Umbilical cord (tissue), 2 donors: ENCODE measurements at places on chromosomes 11 and 22.
A peak's percentile ranks its signal among the peaks of the same experiment; 100 is the strongest.

DNA sequence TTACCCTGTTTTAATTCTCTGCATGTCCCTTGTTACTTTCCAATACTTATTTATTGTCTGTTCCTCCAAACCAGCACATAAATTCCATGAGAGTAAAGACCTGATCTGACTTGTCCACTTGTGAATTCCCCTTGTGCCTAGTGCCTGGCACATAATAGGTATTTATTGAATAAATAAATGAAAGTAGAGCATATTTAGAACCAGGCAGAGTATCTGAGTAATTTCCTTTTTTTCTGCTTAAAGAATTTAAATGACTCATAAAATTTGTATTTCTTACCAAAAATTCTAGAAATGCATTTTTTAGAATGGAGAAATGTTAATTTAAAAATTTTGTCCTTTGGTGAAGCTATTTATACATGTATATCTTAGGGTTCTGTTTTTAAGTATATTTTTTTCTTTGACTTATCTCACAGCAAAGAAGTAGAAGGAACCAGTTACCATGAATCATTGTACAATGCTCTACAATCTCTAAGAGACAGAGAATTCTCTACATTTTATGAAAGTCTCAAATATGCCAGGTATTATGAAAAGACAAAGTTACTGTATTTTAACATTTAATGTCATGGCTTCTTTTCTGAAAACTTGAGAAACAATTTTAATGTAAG lies 96.8 kb downstream of the ATM start:
- DNase-seq = no peak

- DNase-seq = no peak
Measured at GRCh38 chr11:126862664-126863243, 137.8 kb downstream of the KIRREL3 start.

- DNase-seq = no peak
Measured at GRCh38 chr11:117919781-117920221, 9.4 kb downstream of the TMPRSS13 start.

DNA sequence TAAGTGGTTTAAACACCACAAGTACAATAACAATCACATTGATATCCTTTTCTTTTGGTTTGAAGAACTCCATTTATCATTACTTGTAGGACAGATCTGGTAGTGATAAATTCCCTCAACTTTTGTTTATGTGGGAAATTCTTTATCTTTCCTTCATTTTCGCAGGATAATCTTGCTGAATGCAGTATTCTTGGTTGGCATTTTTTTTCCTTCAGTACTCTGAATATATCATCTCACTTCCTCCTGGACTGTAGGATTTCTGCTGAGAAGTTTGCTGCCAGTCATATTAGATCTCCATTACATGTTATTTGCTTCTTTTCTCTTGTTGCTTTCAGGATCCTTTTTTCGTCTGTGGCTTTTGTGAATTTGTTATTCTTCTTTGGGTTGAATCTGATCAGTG lies 179.0 kb upstream of the PLET1 start:
- DNase-seq = no peak

DNA sequence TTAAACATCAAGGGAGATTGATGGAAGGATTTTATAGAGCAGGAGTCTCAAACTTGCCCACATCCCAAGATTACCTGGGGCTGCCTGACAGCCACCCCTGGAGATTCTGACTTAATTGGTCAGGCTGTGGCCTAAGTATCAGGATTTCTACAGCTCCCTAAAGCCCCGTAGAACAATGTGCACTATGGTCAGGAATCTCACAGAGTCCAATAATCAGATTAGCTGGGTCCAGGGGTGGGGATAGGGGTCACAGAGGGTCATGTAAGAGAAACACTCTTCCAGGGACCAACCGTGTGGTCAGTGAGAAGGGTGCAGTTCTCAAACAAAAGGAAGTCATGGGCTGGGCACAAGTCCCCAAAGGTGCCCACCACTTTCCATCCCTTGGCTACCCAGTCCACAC lies 20.5 kb upstream of the FBLN1 start:
- no peak for DNase-seq

DNA sequence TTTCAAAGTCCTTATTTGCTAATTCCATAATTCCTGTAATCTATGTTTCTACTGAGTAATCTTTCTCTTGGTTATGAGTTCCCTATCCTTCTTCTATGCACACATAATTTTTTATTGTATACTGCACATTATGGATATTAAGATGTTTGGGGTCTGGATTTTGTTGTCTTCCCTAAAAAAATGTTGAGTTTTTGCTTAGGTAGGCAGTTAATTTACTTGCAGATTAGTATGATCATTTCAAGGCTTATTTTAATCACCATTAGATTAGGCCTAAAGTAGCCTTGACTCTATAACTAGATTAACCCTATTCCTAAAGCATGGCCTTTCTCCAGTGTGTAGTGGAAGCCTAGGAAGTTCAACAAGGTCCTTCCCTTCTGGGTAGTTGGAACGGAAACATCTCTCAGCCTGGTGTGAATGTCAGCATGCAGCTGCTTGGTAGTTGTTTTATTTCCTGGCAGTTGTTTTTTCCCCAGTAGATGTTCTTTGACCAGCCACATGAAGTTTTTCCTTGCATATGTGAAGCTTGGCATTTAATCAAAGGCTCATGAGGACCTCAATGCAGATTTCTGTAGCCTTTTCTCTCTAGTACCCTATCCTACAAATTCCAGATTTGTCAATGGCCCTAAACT lies 419.3 kb upstream of the NARS2 start:
- no peak for DNase-seq

- peak; percentile 92 for DNase-seq
Measured at GRCh38 chr11:57248780-57249383, 11.8 kb upstream of the APLNR start.

DNA sequence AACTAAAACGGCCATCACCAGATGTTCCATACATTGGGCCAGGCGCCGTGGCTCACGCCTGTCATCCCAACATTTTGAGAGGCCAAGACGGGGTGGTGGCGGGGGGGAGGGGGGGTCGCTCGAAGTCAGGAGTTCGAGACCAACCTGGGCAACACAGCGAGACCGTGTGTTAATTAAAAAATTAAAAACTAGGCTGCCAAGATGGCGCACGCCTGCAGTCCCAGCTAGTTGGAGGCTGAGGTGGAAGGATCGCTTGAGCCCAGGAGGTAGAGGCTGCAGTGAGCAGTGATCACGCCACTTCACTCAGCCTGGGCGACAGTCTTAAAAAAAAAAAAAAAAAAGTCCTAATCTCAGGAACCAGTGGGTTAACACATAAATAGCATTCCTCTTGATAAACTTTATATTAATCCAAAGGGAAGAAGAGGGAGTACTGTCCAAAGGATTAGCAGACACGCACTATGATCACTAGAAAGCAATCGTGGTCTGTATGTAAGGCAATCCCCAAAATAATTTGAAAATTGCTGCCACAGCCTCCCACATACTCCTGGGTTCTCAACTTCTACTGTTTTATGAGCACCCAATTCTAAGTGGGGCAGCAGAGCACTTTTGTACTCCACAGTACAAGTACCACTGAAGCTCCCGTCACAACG lies 604 bp downstream of the PUS3 start:
- DNase-seq = no peak

GRCh38 chr11:119188067-119188466 lies 2.8 kb downstream of the NHERF4 start:
- DNase-seq = no peak

DNA sequence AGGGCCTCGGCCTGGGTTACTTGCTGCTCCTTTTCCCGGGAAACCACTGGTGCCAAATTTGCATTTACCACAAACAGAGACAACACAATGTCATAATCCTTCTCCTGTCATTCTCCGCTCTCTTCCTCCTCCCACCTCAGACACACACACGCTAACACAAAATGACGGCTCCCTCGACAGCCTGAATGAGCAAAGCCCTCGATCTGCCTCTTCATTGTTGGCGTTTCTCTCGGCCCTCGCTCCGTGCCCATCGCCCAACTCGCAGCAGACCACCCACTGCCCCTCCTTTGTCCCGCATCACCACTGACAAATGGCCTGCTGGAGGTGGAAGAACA lies 12.5 kb upstream of the TCF20 start:
- DNase-seq = no peak

DNA sequence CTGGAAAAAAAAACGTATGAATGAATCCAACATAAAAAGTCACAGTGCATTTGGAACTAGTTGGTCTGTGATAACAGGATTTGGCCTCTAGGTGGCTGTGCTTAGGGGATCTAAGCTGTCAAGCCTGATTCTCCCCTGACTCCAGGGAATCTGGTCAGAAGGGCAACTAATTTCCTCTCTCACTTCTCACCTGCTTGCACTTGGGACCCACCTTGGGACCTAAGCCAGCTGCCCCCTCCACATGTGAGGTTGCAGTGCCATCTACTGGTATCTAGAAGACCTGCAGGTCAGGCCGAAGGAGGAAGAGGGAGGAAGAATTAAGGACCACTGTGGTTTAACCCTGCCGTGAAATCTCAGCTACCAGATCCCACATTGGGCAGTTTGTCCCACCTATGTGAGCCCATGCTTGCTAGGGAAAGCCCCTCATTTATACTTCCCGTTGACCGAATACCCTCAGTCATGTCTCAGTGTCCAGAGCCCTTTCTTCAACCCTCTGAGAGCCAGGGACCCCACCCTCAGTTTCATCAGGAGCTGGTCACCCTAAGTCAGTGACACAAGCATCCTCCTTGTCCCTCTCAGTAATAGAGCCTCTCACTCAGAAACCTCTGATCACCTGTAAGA lies 33.2 kb upstream of the CAVIN3 start:
- DNase-seq = peak; percentile 44

- peak; percentile 5 for DNase-seq
Measured at GRCh38 chr11:23723861-23724260, 773.0 kb upstream of the LUZP2 start.

DNA sequence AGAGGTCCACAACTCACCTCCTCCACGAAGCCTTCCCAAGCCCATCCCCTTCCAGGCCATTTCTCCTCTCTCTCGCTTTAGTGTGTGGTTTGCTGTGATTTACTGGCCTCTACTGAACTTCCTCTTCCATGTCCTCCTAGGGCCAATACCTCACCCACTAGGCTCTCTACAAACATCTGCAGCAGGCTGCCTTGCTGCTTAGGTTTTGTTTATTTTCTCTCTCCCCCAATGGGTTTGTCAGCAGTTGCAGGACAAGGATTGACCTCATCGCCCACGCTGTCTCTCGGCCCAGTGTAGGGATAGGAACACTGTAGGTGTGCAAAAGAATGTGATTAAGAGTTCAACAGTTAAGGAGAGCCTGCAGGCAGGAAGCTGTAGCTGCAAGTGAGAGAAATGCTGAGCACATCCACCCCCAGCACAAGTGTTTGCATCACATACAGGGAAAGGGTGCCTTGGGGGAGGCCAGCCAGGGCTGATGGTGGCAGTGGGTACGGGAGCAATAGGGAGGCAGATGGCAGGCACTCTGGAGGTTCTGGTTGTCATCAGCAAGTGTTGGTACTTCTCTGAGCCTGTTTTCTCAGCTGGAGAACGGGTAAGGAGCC lies 1.4 kb downstream of the PC start:
- DNase-seq = peak; percentile 23

- peak; percentile 9 for DNase-seq
Measured at GRCh38 chr11:91199866-91200265, 977.0 kb upstream of the CHORDC1 start.

DNA sequence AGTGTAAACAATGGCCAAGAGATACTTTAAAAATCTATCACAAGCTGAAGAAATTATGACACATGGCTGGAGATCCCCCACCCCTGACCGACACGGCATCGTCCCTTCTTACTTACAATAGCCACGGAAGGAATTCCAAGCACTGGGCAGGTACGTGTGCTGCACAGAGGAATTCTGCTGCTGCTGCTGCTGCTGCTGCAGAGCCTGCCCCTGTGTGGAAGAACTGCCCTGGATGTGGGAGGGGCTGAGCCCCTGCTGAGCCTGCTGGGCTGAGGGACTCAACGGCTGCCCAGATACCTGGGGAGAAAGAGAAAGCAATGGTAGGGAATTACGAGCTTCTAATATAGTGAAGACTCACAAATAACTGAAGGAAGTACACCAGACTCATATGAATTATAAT lies 15.0 kb upstream of the NFRKB start:
- DNase-seq = no peak

GRCh38 chr22:24471570-24471969 lies 23.6 kb upstream of the UPB1 start:
- DNase-seq = peak; percentile 56

DNA sequence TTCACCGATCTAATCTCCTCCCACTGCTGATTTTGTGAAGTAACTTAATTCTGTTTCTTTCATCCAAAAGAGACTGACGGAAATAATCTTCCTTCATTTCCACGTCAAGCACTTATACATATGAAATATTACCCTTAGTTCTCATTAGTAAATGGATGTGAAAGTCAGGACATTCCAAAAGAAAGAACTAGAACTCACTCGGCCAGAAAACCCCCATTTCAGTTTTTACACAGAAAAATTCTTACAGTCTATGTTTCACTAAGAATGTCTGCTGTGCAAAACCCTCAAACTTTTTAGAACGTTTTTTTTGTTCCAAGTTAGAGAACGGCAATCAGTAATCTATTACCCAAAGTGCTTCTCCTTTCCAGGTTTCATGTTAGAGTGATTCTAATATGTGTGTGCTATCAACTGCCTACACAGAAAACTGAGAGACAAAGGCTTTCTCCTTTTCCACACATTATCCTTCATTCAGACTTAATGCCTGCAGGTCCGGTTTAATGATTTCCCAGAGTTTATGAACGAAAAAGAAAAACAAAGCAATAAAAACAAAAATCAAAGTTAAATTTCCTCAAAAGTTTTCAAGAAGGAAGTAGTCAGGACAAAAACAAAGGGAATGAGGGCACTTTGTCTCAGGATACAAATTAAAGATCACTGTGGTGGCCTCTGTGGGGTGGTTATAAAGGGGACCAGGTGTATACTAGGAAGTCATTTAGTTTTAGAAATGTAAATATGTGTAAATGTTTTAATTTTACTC lies 11.3 kb upstream of the SESN3 start:
- DNase-seq = no peak

DNA sequence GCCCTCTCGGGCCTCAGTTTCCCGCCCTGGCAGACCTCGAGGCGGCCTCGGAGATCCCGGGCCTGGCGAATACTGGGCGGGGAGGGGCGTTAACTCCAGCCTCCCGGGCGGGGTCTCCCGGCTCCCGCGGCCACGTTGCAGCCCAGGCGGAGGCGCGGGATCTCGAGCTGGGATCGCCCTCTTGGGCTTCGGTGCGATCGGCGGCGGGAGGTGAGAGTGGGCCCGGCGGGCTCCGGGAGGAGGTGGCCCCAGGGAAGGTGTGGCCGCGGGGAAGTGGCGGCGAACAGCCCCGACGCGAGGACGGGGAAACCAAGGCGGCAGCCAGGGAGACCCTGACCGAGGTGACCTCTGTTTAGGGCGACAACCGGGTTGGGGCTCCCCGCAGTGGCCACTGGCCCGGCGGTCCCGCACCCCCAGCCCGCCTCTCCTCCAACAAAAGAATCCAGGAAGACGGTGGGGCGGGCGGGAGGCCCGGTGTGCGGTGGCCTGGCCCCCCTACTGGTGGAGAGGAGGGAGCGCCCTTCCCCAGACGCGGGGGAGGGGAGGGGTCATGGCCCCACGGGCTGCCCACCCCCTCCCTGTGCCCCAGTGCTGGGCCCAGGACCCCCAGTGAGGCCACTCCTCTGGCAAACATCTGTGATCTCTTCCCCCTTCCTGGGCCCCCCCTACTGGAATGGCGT lies at the start of gene PHETA2:
Gene PHETA2, plus strand, starts transcription at position 117 of the 680 bp plus-strand sequence. CDS start 3,046 bp downstream, outside the sequence.
- peak; percentile 73 for DNase-seq
